ENCODE measurements at places on chromosomes 1 and 21.
A peak's percentile ranks its signal among the peaks of the same experiment; 100 is the strongest.

DNA sequence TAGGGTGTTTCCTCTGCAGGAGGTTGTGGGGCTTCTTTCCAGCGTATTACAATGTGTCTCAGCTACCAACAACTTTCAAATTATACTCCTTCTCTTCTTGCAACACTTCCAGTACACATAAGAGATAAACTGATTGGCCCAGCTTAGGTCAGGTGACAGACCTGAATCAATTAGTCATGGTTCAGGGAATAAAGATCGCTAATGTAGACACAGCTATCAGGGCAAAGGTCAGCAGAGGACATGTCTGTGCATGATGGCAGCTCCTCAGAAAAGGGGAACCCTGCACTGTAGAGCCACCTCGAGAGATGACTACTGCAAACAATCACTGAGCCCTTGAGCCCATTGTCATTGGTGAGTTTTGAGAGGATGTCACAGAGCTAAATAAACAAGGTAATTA, 36.8 kb upstream of the PKN2 start:
- no peak for DNase-seq

DNA sequence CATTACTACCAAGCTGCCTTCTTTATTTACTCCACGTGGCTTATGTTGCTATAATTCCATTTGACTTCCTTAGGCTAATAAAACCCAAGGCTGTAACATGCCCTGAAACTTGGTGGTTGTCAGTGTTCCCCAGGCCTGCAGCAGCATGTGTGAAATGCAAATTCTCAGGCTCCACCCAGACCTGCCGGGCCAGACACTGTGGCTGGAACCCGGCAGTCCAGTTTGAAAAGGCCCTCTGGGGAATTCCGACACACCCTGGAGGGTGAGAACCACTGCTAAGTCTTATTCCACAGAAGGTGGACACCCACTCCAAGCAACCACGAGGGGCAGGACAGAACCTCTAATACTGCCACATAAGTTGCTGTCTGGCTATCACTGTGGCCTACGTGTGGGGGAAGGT, 41.4 kb downstream of the URB1 start:
- no peak for DNase-seq

DNA sequence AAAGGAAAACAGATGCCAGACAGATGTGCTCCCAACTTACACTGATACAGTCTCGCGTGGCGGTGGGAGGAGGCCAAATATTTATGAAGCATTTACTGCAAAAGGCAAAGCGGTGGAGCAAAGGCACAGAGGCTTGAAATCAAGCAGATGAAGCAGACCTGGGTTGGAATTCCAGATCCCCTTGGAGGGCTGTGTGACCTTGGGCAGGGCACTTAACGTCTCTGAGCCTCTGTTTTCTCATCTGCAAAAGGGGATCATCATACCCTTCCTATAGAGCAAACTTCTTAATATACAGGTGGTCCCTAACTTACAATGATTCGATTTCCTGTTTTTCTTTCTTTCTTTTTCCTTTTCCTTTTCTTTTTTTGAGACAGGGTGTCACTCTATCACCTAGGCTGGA, 54.1 kb downstream of the IGSF21 start:
- no peak for DNase-seq

DNA sequence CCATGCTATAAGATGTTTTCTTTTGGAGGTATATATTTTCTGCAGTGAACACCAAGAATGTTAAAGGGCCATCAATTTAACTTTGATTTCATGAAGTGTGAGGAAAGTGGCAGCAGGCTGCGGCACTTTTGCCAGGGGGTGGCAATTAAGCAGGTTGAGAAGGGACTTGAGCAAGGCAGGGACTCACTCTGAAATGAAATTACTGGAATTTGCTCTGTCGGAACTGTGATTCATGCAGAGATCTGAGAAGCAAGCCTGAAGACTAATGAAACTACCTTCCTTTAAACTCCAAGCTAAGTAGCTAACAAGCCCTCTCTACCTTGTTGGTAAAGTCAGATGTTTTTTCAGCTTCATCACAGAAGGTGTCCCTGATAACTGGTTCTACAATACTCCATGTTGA, 441.6 kb downstream of the SIPA1L2 start:
- no peak for DNase-seq

GRCh38 chr1:12617901-12618660, at the start of gene DHRS3:
Gene DHRS3, minus strand, starts transcription at chr1:12618210. Its CDS starts 862 bp downstream, at chr1:12617348.
- DNase-seq: peak; percentile 81

- no peak for DNase-seq
These were observed 6.9 kb upstream of the PPM1J start for GRCh38 chr1:112721966-112722524.

DNA sequence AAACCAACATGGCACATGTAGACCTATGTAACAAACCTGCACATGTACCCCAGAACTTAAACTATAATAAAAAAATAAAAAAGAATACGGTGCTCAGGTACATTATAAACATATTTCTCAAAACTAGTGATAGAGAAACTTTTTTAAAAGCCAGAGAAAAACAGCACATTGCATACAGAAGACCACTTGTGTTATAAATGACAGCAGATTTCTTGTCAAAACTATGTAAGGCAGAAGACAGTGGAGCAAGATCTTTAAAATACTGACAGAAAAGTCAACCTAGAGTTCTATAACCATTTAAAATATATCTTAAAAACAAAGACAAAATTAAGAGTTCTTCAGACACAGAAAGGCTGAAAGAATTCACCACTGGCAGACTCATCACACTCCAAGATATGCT, 144.7 kb downstream of the NEGR1 start:
- no peak for DNase-seq

GRCh38 chr1:76203127-76203526, 128.6 kb downstream of the ST6GALNAC3 start:
- DNase-seq: peak; percentile 53

DNA sequence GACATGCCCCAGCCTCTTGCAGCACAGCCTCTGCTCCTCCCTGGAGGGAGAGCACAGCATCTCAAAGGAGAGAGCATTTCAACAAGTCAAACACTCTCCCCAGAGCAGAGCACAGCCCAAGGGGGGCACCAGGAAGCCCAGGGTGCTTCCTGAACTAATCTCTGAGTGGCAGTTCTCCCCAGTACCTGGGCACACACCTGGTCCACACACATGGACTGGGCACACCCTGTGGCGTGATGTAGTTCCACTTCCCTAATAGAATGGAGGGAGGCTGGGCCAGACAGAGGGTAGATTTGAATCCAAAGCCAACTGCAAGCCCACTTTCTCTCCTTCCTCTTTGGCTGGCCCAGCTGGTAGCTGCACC, 55.5 kb downstream of the CD46 start:
- DNase-seq: no peak

- DNase-seq: no peak
These were observed 36.0 kb downstream of the KRTAP10-1 start for GRCh38 chr21:44503901-44504399.

DNA sequence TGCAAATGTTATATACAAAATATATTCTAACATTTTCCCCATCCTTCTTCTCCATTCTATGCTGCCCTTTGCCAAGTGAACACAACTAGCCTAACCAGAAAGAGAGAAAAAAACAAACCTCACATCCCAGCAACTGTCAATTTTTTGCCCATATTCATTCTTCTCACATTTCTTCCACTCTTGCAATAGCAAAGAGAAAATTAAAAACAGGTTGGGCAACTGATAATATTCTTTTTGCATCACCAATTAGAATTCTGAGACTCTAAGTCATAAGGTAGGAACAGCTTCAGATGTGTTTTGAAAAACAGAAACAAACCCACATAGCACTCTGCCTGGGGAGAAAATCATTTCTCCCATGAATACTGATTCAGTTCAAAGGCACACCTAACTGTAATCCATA, 25.2 kb upstream of the EXO1 start:
- DNase-seq: no peak

DNA sequence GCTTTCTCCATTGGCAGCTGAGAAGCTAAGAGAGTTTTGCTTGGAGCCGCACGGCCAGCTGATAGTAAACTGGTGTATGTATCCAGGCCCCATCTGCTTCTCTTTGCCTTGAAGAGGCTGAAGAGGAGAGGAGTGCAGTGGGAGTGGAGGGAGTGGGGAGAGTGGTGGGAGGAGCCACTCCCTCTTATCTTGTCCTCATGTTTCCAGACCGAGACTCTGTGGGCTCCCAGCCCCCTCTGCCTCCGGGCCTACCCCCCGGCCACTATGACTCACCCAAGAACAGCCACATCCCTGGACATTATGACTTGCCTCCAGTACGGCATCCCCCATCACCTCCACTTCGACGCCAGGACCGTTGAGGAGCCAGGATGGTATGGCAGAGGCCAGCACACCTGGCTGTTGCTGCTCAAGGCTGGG, 6.0 kb upstream of the LRRC71 start:
- no peak for DNase-seq

DNA sequence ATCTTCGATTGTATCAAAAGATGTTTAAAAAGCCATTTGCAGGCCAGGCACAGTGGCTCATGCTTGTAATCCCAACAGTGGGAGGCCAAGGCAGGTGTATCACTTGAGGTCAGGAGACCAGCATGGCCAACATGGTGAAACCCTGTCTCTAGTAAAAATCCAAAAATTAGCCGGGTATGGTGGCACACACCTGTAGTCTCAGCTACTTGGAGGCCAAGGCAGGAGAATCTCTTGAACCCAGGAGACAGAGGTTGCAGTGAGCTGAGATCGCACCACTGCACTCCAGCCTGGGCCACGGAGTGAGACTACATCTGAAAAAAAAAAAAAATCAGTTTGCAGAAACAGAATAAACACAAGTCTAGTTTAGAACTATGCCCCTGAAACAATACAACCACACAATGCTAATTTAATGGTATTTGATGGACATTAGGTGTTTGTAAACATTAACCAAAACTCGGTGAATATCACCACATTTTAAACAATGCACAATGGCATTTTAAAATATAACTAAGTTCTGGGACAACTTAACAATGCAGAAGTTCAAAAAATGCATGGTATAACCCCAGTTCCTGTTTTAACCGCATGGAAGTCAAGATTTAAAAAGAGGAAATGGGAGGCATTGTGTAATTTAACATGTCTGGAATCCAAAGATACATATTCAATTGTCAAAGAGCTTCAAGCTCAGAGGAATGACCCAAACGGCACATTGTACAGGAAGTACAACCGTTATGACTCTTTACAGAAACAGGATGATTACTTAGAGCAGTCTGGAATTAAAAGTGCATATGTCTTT, 7.1 kb upstream of the PTTG1IP start:
- DNase-seq: no peak

DNA sequence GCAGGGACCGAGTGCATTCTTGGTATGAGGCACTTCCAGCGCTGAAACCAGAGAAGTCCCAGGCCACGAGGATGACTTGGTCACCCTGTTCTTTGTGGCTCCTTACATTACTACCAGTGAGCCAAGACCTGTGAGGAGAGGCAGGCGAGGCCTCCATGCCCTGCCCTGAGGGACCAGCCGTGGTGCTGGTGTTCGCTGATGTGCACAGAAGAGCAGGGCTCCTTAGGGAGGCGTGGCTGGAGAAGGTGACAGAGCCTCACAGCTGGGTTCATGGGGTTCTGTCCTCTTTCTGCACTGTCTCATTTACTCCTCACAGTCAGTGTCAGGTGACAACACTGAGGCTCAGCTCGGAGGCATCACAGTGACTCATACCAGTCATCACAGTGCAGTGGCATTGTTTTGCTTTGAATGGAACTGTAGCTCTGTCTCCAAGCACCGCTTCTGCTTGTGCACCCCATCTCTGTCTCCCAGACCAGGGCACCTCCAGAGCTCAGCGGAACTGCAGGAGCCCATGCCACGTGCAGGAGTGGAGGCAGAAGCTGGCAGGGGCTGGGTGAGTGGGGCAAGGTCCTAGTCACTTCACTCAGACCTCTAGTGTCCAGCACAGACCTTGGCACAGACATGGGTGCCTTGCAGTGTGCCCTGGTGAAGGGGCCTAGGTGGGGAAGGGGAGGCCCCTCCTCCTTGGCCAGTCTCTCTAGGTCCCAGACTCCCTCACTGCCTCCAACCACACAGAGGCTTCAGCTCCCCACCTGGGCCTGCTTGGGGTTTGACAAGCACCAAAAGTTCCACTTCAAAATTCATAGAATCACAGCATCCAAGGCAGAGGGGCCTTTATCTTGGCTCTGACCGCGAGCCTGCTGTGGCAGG, 310.9 kb downstream of the MATN1 start:
- DNase-seq: no peak

DNA sequence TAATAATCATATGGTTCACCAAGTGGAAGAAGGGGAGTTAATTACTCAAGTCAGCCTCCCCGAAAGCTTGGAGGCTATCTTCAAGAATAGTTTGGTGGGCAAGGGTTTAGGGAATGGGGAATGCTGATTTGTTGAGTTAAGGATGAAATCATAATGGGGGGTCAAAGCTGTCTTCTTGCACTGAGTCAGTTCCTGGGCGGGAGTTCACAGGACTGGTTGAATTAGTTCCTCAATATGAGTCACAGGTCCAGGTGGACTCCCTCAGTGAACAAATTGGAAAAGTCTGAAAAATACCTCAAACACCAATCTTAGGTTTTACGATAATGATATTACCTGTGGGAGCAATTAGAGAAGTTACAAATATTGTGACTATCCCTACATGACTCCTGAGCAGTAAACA, 115.2 kb upstream of the COA6 start:
- no peak for DNase-seq

GRCh38 chr1:94727846-94728715, 92.1 kb upstream of the SLC44A3 start:
- no peak for DNase-seq

DNA sequence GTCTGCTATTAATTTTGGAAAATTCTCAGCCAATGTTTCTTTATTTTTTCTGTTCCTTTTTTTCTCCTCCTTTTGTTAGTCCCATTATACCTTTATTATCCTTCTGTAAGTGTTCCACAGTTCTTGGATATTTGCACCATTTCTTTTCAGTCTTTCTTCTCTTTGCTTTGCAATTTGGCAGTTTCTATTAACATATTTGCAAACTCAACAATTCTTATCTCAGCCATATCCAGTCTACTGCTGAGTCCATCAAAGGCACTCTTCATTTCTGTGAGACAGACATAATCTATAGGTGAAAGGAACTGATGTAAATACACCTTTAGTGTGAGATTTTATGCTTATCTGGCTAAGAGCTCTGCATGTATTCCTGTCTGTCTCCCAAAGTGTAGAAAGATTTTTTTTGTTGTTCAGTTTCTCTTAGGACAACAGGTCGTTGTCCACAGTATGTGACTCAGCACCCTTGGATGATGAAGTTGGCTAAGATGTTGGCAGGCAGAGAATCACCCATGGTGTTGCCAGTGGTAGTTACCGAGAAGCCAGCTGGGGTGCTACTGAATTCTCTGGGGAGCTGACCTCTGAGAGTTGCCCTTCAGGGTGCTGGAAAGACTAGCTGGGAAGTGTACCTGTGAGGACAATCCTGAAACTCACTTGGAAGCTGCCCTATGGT, 38.4 kb downstream of the LEPR start:
- no peak for DNase-seq

DNA sequence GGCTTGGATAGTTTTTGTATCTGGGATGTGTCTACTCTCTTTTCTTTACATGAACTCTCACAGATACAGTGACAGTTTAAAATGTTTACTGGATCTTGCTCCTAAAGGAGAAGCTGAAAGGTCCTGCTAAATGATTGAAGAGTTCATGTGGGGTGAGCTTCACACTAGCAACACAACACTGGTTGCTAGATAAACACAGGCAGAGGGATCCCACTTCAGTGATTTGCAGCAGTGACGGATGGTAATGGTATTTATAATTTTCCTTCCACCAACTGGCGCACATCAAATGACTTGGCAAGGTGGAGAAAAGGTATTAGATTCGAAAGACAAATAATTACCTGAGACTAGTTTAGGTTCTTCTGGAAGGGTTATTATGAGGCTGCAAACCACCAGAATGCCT, 270.2 kb downstream of the TBX15 start:
- no peak for DNase-seq

GRCh38 chr1:114341299-114341698, 169.7 kb downstream of the TRIM33 start:
- no peak for DNase-seq

Data from HEK293T (cell line).